Type B pancreatic cell (in vitro differentiated cells): ENCODE measurements at places on chromosomes 3 and 15. TPM values are rescaled to one million over a fixed set of nuclear protein-coding genes. Genes with fewer than 3 reads are reported as not detected.

DNA sequence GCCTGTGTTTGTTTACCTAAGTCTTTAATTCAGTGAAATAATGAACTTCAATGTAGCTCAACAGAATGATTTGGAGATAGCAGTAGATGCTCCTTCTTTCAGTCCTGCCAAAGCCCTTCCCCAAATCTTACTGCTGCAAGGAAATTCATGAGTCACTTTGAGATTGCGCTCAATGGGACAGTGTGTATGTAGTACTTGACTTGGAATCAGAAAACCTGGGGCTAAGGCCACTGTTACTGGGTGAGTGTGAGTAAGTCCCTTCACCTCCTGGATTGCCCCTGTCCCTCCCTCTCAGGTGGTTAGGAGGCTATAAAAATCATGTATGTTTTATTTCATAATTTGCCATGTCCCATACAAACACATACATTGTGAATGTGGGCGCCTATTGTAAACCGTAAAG, 29.9 kb downstream of the ATP13A5 start:
- peaks cover 9% of the 10 kb centered on the region for H3K4me1 ChIP-seq
- no peaks in the 10 kb centered on the region for H3K36me3 ChIP-seq
- no peak overlapping the region for H3K27ac ChIP-seq
- H3K27me3 ChIP-seq = no peaks in the 10 kb centered on the region
- no peak for DNase-seq

Gene SNX33
- 24.9 and 34.3 TPM in 2 replicates for total RNA-seq

- peaks cover 14% of the 10 kb centered on the region for H3K36me3 ChIP-seq
- no peak for DNase-seq
- H3K27me3 ChIP-seq = no peaks in the 10 kb centered on the region
- H3K4me1 ChIP-seq = peaks cover 21% of the 10 kb centered on the region
- H3K27ac ChIP-seq = no peak overlapping the region
- H3K4me3 ChIP-seq = no peak overlapping the region
These were observed 10.4 kb downstream of the PTPRG start for GRCh38 chr3:61571516-61572336.

DNA sequence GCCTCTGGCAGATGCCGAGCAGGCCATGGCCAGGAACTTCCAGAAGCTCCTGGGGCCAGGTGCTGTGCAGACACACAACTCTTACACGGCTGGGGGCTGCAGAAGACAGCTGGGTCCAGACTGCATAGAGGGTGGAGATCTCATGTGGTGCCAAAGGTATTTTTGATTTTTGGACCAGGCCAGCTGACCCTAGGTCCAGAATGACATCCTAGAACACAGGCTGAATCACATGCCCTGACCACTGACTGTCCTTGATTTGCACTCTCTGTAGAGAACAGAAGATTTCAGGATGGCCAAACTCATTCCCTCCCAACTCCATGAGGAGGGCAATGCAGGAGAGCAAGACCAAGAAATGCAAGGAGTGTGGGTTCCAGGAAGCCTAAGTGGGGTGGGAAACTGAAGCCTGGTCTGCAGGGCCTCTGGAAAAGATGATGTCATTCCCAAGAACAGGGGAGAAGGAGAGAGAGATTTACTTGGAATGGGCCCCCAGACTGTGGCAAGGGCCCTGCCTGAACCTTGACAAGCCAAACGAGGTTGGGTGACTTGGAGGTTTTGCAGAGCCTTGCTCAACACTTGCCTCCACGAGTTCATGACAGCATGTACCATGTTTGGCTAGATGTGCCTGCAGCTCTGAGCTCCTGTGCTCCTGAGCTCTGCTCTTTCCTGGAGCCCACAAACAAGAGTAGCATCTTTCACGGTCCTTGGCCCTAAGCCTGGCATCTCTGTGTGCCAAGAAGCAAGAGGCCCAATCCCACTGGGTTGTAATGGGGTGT, 38.5 kb upstream of the CTSH start:
- peaks cover 6% of the 10 kb centered on the region for H3K27me3 ChIP-seq
- H3K4me3 ChIP-seq = no peak overlapping the region
- H3K27ac ChIP-seq = no peak overlapping the region
- peaks cover 6% of the 10 kb centered on the region for H3K4me1 ChIP-seq
- DNase-seq = no peak

DNA sequence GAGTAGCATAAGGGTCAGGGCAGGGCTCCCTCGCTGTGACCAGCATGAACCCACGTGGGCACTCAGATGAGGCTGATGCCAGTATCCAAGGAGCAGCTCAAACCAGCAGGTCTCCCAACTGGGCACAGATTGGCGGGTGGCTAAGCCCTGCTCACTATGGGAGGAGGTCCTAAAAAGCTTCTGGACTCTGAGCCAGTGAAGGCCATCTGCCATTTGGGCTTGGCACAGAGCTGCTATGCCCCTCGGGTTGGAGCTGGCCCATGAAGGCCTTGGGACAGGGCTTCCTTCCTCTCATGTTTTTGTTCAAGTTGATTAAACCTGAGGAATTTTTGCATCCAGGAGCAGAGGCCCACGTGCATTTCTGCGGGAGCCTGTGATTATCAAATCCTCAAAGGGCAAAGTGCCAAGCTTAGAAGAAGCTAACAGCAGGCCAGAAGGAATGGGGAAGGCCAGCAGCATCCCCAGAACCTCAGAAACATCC, 4.3 kb upstream of the STRA6 start:
- H3K27ac ChIP-seq = peak overlapping the region; percentile 60
- peaks cover 4% of the 10 kb centered on the region for H3K27me3 ChIP-seq
- H3K4me1 ChIP-seq = peaks cover 76% of the 10 kb centered on the region

GRCh38 chr15:55334371-55334770, 15.3 kb downstream of the PIGB start:
- no peak overlapping the region for H3K4me3 ChIP-seq
- H3K4me1 ChIP-seq = no peaks in the 10 kb centered on the region
- no peaks in the 10 kb centered on the region for H3K27me3 ChIP-seq
- H3K36me3 ChIP-seq = peaks cover 14% of the 10 kb centered on the region
- DNase-seq = no peak

Gene KCNH8
- 1.2 and 3.4 TPM in 2 replicates for total RNA-seq

Gene TRPM1
- total RNA-seq = 9.5 TPM in 1 of 2 replicates, not detected in the other

Gene RAB43
- 16.2 and 21.1 TPM in 2 replicates for total RNA-seq

GRCh38 chr3:122305818-122306621, 19.0 kb upstream of the CSTA start:
- no peaks in the 10 kb centered on the region for H3K4me1 ChIP-seq
- no peaks in the 10 kb centered on the region for H3K36me3 ChIP-seq
- H3K4me3 ChIP-seq = no peak overlapping the region
- DNase-seq = no peak
- no peaks in the 10 kb centered on the region for H3K27me3 ChIP-seq
- no peak overlapping the region for H3K27ac ChIP-seq

DNA sequence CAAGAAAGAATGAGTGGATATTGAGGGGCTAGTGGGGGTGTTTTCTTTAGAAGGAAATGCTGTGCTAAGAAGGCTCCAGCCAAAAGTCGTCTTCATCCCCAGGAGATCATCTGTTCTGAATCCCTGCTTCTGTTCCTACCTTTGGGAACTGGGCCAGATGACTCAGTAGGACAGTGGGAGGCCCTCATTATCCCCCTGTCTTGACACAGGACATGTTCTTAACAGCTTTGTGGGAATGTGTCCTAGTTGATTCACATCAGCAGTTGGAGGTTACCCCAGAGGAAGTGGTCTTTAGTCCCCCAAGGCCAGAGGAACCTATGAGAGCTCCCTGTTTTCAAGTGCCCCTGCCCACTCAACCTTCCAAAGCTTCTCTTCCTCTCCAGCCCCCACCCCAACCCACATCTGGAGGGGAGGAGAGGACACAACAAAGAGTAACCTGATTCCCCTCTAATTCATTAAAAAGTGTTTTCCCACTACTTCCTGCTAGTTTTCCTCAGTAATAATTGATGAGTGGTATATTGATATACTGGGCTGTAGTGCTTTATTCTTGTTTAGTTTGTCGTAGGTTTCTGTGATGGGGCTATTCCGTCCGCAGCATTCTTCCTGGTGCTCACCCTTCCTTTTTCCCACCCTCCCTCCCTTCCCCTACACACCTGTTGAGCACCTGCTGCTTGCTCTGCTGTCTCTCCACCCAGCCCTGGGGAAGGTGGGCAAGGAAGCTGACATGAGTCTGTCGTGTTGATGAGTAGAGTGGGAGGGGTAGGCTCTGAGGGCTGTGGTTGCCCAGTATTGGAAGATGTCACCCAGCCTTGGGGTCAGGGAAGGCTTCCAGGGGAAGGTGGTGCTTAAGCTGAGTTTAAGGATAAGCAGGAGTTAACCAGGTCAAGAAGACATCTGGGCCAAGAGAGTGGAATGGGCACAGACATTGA, 9.3 kb downstream of the PXYLP1 start:
- DNase-seq = peak; percentile 20
- H3K4me1 ChIP-seq = peaks cover 19% of the 10 kb centered on the region
- H3K4me3 ChIP-seq = no peak overlapping the region
- no peaks in the 10 kb centered on the region for H3K27me3 ChIP-seq
- peaks cover 10% of the 10 kb centered on the region for H3K36me3 ChIP-seq
- no peak overlapping the region for H3K27ac ChIP-seq

DNA sequence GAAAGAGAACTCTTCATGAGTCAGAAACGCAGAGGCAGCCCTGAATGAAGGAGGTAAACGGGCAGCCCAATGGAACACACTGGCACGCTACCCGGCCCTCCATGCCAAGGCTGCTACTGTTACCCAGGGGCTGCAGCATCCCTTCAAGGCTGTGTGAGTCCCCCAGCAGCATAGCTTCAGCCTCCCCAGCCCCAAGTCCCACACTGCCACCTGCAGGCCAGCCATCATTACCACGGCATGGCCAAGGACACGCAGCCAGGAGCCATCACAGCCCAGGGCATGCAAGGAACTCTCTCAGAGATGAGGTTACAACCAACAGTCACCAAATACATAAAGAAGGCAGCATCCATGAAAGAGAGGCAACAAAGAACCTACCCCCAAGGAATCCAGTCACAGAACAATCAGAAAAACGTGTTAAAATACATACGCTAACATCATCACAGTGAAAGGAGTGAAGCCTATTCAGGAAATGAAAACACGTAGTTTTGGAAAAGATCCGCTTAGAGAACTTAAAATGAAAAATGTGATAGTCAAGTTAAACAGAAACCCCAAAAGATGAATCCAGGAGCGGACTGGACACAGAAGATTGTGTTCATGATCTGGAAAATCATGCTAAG, 22.4 kb downstream of the PLA2G4F start:
- peaks cover 12% of the 10 kb centered on the region for H3K4me1 ChIP-seq
- no peaks in the 10 kb centered on the region for H3K36me3 ChIP-seq
- no peak for DNase-seq
- H3K4me3 ChIP-seq = no peak overlapping the region
- H3K27ac ChIP-seq = no peak overlapping the region

GRCh38 chr3:103963599-103963998, 1403.1 kb upstream of the ALCAM start:
- H3K4me3 ChIP-seq = no peak overlapping the region
- DNase-seq = no peak
- peaks cover 9% of the 10 kb centered on the region for H3K4me1 ChIP-seq
- no peaks in the 10 kb centered on the region for H3K36me3 ChIP-seq

Gene PRRT3
- total RNA-seq = 8.2 and 11.3 TPM in 2 replicates

Gene MEIS2
- total RNA-seq = 152 and 211 TPM in 2 replicates

Gene AHSG
- total RNA-seq = 0.27 and 0.74 TPM in 2 replicates

- peaks cover 9% of the 10 kb centered on the region for H3K36me3 ChIP-seq
- DNase-seq = no peak
- no peak overlapping the region for H3K27ac ChIP-seq
- no peak overlapping the region for H3K4me3 ChIP-seq
These were observed 414.7 kb upstream of the NAALADL2 start for GRCh38 chr3:174444391-174444790.

GRCh38 chr15:44710236-44711095, 657 bp downstream of the PATL2 start:
- H3K4me1 ChIP-seq = peaks cover 15% of the 10 kb centered on the region
- no peak for DNase-seq
- no peaks in the 10 kb centered on the region for H3K27me3 ChIP-seq
- H3K4me3 ChIP-seq = peak overlapping the region; percentile 100

GRCh38 chr15:70765504-70766281, 2.3 kb upstream of the UACA start:
- H3K27ac ChIP-seq = no peak overlapping the region
- peak overlapping the region; percentile 96 for H3K4me3 ChIP-seq
- DNase-seq = no peak
